NCI-H526 treated with DMSO at 0.1 percent for 48 hours (cell line): ENCODE measurements at places on chromosomes 13 and 19.

DNA sequence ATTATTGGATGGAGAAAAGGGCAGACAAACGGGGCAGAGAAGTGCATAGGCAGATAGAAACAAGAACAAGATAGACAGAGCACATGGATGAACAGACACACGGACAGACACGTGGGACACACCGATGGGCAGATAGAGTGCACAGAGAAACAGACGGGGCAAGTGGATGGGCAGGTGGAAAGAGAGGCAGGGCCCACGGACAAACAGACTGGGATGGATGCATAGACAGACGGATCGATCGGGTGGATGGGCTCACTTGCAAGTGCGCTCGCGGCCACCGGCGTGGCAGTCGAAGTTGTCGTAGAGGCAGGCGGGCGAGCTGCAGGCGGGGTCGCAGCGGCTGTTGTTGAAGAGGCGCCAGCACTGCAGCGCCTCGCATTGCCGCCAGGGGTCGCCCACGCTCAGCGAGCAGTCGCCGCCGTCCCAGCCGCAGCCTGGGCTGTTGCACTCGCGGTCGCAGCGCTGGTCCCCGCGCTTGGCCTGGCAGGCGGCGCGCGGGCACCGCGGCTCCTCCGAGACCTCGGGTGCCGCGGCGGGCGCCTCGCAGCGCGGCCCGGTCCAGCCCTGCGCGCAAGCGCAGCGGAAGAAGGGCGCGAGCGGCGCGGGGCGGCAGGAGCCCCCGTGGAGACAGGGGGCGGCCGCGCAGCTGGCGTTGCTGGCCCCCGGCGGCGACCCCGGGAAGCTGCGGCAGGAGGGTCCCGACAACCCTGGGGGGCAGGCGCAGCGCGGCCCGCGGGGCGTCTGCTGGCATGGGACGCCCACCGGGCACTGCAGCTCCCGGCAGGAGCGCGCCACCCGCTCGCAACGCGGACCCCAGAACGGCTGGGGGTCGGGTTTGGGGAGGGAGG is 23.3 kb downstream of the NOTCH3 start:
- peak; percentile 39 for DNase-seq

GRCh38 chr19:39110263-39110967 is 15.2 kb upstream of the PAK4 start:
- peak; percentile 27 for DNase-seq

GRCh38 chr13:40159736-40160135 is 504.3 kb downstream of the COG6 start:
- DNase-seq = peak; percentile 22

DNA sequence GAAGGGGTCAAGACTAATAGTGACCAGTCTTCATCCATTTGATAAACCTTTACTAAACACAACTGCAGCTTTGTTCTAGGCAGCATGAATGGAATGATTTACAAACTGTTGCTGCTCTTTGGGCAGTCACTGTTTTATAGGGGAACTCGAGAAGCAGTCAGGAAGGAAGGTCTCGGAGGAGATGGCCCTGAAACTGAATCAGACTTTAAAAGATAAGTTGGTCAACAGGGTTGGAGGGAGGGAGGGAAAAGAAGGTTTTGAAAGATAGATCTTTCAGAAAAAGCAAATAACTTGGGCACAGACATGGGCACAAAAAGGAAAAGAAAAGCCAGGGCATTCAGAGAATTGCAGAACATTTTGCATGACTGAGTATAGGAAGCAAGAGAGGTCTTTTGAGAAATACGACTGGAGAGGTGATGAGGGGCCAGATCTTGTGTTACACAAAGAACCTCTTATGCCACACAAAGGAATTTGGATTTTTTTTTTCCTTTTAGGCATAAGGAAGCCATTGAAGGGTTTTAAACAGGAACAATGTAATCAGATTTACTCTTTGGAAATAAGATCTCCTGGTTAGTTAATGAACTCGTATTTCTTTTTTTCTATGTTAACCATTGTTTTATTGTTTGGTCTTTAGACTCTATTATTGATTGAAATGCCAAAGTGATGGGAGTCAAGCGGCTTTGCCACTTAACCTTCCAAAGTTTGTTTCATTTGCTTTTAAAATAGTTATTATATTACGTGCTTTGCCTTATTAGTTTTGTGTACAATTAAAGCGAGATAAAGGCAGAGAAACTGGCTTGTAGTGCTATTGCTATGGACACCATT is 37.5 kb upstream of the SACS start:
- DNase-seq = no peak

GRCh38 chr13:25966086-25966485 is 85.7 kb downstream of the SHISA2 start:
- DNase-seq = no peak

GRCh38 chr19:19748249-19748938 is 15.5 kb upstream of the ZNF14 start:
- no peak for DNase-seq

DNA sequence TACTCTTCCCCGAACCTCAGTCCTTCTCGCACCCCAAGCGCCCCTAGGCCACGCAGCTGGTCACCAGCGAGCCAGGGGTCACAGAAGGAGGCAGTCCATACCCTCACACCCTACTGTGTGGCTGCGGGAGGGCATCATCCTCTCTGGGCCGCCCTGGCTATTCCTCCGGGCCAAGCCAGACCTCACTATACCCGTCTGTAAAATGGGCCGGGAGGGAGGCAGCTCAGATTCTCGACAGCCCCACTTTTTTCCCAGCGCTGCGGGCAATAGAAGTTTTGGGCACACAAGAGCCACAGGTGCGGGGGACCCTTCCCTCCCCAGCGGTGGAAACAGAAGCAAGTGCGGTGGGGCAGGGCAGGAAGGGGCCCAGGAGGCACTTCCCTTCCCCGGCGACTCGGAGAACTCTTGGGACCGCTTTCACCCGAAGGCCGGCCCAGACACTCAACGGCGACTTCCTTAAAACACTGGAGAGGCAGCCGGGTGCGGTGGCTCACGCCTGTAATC is 5.6 kb upstream of the ARRDC2 start:
- no peak for DNase-seq

GRCh38 chr13:113923376-113924063 is 50.4 kb downstream of the C13orf46 start:
- DNase-seq = no peak

DNA sequence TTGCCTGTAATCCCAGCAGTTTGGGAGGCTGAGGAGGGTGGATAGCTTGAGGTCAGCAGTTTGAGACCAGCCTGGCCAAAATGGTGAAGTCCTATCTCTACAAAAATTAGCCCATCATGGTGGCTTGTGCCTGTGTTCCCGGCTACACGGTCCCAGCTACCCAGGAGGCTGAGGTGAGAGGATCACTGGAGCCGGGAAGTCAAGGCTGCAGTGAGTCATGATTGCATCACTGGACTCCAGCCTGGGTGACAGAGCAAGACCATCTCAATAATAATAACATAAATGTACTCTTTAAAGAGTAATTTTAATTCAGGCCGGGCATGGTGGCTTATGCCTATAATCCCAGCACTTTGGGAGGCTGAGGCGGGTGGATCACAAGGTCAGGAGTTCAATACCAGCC is 38.7 kb downstream of the SKA3 start:
- DNase-seq = no peak

DNA sequence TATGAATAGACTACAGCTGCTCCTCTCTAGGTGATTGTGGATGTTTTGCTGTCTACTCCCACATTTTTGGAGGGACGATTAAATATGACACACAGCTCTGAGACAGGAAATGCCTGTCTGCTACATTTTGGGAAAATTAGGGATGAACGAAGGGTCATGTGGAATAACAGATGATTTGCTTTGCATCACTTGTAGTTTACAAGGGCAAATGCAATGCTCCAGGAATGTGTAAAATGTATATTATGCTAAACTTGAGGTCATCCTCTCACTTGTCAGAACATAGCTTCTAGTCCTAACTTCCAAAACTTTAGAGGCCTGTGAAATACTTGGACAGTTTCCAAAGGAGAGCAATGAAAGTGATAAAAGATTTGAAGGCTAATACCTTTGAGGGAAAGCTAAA is 284.2 kb upstream of the DACH1 start:
- DNase-seq = no peak
